ENCODE measurements at places on chromosomes 13 and 19. TPM values are rescaled to one million over a fixed set of nuclear protein-coding genes. Genes with fewer than 3 reads are reported as not detected.

DNA sequence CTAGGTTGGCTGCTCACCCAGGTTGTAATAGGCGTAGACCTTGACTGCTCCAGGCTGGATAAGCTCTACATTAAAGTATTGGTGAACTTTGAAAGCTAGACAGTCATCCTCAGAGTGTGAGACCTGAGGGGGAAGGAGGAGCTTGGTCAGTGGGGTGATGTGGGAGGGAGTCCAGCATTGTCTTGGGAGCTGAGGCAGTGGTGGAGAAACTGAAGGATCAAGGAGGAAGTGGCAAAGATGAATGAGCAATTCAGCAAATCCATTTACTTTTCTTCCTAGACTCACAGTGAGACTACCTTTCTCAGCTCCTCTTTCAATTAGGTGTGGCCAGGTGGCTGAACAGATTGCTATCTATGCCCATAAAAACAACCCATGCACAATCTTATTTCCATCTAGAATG, 10.2 kb upstream of the TNFSF14 start:
- no peak for DNase-seq

DNA sequence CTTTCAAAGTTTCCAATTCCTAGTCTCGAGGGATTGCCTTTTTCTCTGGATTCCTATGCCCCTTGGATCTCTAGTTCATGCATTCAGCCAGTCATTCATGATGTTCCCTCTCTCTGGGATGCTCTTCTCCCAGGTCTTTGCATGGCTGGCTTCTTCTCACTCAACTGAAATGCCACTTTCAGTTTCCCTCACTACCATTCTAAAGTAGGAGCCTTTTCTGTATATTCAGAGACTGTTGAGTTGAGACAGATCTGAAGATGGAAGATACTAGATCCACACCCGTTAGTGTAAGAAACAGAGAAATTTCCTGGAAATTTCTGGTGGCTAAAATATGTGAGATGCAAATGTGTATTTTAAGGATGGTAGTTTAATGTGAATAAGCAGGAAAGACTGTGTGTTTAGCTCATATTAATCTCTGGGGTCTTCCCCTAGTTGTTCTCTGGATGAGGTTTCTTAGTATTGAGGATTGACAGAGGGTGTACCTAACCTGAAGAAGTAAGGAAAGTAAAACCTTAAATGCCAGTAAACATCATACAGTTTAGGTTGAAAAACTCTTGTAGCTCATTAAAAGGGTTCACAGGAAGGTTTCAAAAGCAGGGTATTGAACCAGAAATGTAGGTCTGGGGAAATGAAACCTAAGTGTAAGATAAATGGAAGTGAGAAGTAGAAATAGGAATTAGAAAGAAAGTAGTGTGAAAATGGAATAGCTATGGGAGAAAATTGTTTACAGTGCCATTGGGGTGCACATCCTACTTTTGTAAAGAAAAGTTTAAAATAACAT, 331.3 kb downstream of the NDFIP2 start:
- no peak for DNase-seq

- no peak for DNase-seq
These were observed 24.5 kb upstream of the CYSLTR2 start for GRCh38 chr13:48629277-48629676.

PLPP2 gene
- total RNA-seq, result 0.36 TPM

All from activated CD8-positive, alpha-beta T cell treated with anti-CD3 and anti-CD28 coated beads for 36 hours (primary cell).